ENCODE measurements at places on chromosomes 2 and 18. TPM values are rescaled to one million over a fixed set of nuclear protein-coding genes. Genes with fewer than 3 reads are reported as not detected.

Gene CFAP65
- total RNA-seq: not detected

Gene UGT1A4
- not detected for total RNA-seq

Gene SCYGR4
- total RNA-seq: not detected

Gene REG1B
- not detected for total RNA-seq

Gene TSPYL6
- not detected for total RNA-seq

Gene KLHL30
- not detected for total RNA-seq

Gene RPS27A
- 889 TPM for total RNA-seq

Gene CAPN14
- total RNA-seq: not detected

Gene CHAC2
- 17.1 TPM for total RNA-seq

Gene SERPINB7
- total RNA-seq: not detected

Gene ADRA2B
- total RNA-seq: 0.08 TPM

Gene MARCHF4
- not detected for total RNA-seq

Gene ALPP
- total RNA-seq: not detected

Gene PXDN
- total RNA-seq: 0.26 TPM

Gene FHOD3
- total RNA-seq: not detected

Gene KLF7
- total RNA-seq: 16.5 TPM

Gene NCKAP5
- total RNA-seq: not detected

Gene ANKRD30BL
- not detected for total RNA-seq

Gene RNF125
- 26.5 TPM for total RNA-seq

Gene ONECUT2
- total RNA-seq: not detected

All from activated CD8-positive, alpha-beta T cell treated with anti-CD3 and anti-CD28 coated beads, Interleukin-2, amount 10 ng/mL, durations not matched to agents 7 days and 5 days (primary cell).